ENCODE measurements at places on chromosomes 6 and 20.

DNA sequence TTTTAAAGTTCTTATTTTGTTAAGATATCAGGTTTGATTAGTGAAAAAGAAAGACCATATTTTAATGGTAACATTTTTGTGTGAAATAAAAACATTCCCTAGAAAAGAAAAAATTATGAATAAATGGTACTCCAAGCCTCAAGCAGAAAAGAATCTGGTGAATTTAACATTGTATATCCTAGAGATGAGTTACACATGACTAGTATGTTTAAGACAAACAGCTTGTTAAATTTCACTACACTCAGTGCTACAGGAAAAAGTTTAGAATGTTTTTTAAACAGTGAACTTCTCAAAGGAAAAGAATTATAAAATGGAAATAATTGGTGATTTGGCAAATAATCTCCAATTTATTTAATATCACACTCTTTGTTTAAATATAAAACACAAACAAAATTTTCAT lies 222.7 kb upstream of the MCHR2 start:
- DNase-seq = no peak

- DNase-seq = no peak
Observed at GRCh38 chr6:28673787-28674671, 148.3 kb downstream of the GPX5 start.

DNA sequence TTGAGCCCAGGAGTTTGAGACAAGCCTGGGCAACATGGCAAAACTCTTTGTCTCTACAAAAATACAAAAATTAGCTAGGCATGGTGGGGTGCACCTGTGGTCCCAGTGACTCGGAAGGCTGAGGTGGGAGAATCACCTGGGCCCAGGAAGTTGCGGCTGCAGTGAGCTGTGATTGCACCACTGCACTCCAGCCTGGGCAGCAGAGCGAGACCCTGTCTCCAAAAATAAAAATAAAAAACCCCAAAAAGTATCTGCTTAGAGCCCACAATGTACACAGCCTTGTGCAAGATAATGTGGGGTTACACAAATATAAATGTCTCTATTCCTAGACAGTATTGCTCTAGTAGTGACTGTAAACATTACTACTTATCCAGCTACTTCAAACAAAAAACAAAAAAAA lies 5.9 kb downstream of the ESF1 start:
- DNase-seq = no peak

DNA sequence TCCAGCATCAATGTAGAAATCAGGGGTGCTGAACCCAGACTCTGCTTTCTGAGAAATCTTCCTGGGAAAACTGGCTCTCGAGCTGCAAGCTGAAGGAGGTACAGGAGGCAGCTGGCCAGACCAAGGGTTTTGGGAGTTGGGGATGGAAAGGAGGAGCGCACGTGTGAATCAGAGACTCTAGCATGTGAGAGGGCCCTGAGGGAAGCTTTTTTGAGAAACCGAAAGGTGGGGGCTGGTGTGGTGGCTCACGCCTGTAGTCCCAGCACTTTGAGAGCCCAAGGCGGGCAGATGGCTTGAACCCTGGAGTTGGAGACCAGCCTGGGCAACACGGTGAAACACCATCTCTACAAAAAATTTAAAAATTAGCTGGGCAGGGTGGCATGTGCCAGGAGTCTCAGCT lies 37.1 kb upstream of the EEF1E1 start:
- no peak for DNase-seq

GRCh38 chr6:112117554-112117953 lies 30.2 kb downstream of the FAM229B start:
- DNase-seq = no peak

GRCh38 chr20:36744764-36745191 lies 1.1 kb downstream of the NDRG3 start:
- DNase-seq = no peak

GRCh38 chr20:36919715-36920333 lies 31.7 kb downstream of the SAMHD1 start:
- peak; percentile 76 for DNase-seq

DNA sequence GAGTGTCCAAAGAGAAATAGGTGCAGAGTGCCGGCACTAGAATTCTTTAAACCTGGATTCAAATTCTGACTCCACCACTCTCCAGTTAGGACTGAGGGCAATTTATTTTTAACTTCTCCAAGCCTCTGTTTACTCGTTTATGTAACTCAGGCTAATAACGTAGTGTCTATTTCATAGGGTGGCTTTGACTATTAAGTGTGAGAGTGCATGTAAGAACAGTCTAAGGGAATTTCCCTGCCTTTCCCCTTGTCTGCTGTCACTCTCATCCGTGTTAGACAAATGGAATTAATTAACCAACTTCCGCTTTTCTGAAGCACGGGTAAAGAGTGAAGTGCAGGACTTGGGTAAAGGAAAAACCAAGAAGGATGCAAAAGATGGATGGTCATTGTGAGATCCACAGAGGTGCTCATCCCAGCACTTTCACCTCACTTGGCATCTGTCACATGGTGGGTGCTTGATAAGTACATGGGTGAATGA lies 4.1 kb upstream of the ZKSCAN8 start:
- peak; percentile 76 for DNase-seq

- DNase-seq = no peak
Observed at GRCh38 chr20:59175861-59176260, 12.2 kb downstream of the ZNF831 start.

GRCh38 chr20:53568351-53568750 lies 25.3 kb downstream of the ZNF217 start:
- DNase-seq = no peak

GRCh38 chr6:37029249-37029971 lies 24.0 kb downstream of the FGD2 start:
- DNase-seq = peak; percentile 60

- no peak for DNase-seq
Observed at GRCh38 chr20:41574802-41575389, 43.3 kb downstream of the CHD6 start.

GRCh38 chr20:20203784-20204183 lies 151.5 kb downstream of the CFAP61 start:
- no peak for DNase-seq

GRCh38 chr20:2379511-2380229 lies 1.0 kb upstream of the TGM6 start:
- DNase-seq = peak; percentile 49

GRCh38 chr6:98880486-98880885 lies 46.1 kb downstream of the POU3F2 start:
- no peak for DNase-seq

- no peak for DNase-seq
Observed at GRCh38 chr6:27582928-27583725, 110.2 kb upstream of the ZNF184 start.

DNA sequence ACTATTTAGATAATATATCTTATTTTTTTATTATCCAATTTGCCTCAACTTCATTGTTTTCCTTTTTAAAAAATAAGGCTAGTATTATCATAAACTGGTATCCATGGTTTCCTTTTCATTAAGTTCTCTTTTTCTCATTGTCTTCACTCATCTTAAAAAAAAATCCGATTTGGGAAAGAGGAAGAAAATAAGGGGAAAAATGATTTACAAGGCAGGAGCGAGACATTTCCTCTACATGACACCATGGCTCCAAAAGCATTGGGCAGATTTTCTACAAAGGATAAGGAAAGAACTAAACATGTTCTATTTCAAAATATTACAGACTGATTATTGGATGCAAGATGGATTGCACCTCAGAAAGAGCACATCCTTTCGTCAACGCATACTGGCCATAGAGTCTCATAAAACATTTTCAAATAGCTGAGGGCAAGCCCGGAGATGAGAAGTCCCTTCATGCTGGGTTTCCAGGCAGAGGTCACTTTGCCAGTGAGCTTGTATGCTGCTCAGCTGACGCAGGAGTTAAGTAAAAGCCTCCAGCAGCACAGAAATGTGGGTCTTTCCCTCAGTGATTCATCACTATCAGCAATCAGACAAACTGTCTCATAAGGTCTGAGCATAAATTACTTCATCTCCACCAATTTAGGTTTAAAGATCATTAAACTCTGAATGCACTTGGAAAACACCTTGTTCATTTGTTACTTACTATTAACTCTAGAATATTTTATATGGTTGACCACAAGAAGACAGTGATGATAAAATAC lies 129.0 kb upstream of the TNFAIP3 start:
- no peak for DNase-seq

DNA sequence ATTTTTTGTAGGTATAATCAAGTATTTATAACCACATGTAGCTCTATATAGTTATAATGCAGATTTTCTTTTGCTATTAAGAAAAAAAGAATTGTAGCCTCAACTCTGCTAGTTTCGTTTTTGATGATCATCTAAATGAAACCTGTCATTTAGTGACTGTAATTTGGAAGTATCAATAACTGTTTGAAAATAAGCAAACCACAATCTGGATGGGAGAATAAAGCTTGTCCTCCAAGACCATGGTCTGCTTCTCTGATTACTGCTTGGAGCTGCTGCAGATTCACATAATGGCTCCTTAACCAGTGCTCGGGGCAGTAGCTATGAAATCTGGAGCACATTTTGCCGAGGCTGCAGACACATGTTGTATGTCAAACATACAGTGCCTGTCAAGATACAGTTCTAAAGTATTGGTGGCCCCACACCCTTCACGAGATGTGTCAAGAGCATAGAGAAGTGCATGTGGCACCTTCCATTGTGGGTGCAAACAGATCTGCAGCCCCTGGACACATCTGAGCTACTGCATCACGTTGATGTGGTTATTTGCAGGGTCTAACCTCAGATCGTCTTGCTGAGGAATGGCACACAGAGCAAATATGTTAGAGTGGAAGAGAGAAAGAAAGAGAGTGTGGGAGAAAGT lies 255.7 kb upstream of the SUPT3H start:
- DNase-seq = no peak

- DNase-seq = no peak
Observed at GRCh38 chr20:62473717-62474603, 1.8 kb downstream of the GATA5 start.

DNA sequence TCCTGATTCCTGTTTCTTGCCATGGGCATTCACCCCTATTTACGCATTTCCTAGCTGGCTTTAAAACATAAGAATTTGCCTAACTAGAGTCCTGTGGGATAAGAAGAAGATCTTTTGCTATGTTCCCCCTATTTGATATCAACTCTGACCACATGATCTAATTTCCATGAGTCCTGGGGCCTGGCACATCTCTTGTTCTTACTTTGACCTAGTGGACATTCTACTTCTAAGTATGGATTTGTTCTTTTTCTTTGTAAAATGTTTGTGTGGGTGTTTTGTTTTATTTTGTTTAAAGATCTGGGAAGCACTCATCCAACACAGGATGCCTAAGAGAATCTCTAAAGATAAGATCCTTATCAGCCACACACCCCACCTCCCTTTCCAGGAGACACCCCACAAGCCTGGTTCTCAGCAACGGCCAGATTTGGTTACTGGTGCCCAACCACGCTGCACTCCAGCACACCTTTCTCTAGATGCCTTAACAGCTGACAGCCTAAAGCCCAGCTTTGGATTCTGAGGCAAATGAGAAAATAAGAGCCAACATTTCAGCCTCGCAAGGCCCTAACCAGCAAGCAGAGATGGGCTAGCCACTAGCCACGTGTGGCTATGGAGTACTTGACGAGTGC lies 74.7 kb downstream of the SLC23A2 start:
- no peak for DNase-seq

- no peak for DNase-seq
Observed at GRCh38 chr20:37575884-37576283, 48.2 kb upstream of the BLCAP start.

DNA sequence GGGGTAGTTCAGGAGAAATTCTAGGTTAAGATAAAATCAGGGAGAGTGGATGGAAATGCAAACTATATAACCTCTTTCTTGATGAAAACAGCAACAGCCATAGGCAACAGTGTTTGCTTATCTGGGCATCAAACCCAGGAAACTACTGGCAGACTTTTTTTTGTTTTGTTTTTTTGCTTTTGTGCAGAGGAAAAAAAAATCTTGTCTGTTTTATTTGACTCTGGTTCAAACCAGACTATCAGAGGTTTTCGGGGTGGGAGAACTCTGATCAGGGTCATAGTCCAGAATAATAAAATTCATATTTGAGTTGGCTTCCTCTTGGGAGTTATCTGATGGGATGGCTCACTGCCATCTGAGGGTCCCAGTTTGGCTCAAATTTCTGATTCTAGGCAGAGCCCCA lies 88.8 kb upstream of the ZNFX1 start:
- DNase-seq = no peak

DNA sequence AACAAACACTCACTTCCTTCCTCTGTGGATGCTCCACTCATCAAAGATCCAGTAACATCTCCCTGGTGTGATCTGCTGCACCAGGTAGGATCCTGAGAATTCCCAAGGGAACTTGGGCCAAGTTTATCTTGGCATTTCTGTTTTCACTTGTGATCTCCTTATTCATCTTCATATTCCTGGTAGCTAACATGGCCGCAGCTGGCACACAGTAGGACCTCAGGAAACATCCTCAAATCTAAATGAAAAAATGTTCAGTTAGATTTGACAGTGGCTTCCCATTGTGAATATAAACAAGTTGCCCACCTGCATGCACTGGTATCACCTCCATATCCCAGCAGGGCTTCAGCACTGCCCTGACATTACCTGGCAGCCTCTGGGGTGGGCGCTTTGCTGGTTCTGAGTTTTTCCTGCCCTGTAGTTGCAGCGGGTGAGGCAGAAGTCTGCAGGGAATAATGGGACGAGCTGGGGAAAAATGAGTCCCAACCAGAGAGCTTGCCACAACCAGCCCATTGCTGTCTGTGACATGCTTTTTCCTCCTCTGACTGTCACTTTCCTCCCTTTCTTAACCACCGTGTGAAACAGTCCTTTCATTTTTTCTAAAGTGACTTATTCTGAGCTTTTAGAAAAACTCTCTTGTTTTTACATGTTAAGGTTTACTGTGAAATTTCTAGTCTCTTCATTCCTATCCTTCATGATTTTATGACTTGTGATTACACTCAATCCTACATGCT lies 9.4 kb upstream of the DSTN start:
- no peak for DNase-seq

DNA sequence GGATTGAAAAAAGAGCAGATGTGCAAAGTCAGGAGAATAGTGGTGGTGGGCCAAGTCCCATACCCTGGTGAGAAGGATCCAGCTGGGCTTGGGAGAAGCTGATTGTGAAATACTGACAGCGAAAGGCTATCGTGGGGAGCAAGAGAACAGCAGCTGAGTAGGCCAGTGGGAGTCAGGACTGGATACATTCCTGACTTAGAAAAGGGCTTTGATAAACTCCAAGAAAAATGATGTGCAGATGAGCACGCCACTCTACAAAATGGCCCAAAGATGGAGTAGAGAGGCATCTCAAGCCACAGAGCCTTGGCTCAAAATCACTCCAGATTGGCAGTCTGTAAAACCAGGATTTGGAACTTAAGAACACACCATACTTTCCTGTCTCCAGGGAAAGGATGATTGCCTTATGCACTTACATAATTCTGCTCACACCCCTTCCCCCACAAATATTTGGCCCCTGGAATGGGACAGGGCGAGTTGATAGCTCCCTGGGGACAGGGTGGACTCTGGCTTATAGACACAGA lies 578.7 kb downstream of the MAFB start:
- DNase-seq = no peak

- DNase-seq = peak; percentile 40
Observed at GRCh38 chr6:35919085-35919826, 1.6 kb downstream of the SRPK1 start.

DNA sequence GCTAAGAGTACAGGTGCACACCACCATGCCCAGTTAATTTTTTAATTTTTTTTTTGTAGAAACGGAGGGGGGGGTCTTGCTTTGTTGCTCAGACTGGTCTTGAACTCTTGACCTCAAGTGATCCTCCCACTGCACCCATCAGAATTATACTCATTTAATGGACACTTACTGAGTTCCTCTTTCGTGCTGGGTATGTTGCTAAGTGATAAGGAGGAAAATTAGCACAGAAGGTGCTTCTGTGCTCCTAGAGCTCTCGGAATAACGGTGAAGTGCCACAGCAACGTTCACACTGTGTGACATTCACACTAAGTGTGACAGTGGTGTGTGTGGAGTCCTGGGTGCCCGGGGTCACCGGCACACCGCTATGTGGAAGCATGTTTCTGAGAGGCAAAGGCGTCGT lies 32.1 kb upstream of the BMP6 start:
- no peak for DNase-seq
